ENCODE measurements at places on chromosomes 11 and 22. TPM values are rescaled to one million over a fixed set of nuclear protein-coding genes. Genes with fewer than 3 reads are reported as not detected.

The KDM4E gene
- 0.37 TPM for polyA plus RNA-seq

The APOBEC3G gene
- 15.6 TPM for polyA plus RNA-seq

The PHLDA2 gene
- 0.23 TPM for polyA plus RNA-seq

The TRPT1 gene
- polyA plus RNA-seq = 33.2 TPM

The SSTR3 gene
- 0.07 TPM for polyA plus RNA-seq

The SLC22A25 gene
- 0.14 TPM for polyA plus RNA-seq

The C11orf42 gene
- 0.74 TPM for polyA plus RNA-seq

The SLC25A18 gene
- polyA plus RNA-seq = 0.56 TPM

The DUSP8 gene
- polyA plus RNA-seq = 1.8 TPM

The CSNK2A3 gene
- 2.4 TPM for polyA plus RNA-seq

The CALCA gene
- polyA plus RNA-seq = 3.0 TPM

The SCN2B gene
- 5.0 TPM for polyA plus RNA-seq

The EXPH5 gene
- 8.2 TPM for polyA plus RNA-seq

The RAG1 gene
- 1.4 TPM for polyA plus RNA-seq

The HTR3B gene
- 0.13 TPM for polyA plus RNA-seq

The LMNTD2 gene
- 2.2 TPM for polyA plus RNA-seq

The SWAP70 gene
- 25.9 TPM for polyA plus RNA-seq

All from left lung (tissue), 14 donors.